ENCODE measurements at places on chromosomes 11 and 22. TPM values are rescaled to one million over a fixed set of nuclear protein-coding genes. Genes with fewer than 3 reads are reported as not detected.

RIN1 gene
- polyA plus RNA-seq: 1.6 TPM

PRRG4 gene
- polyA plus RNA-seq: 6.6 TPM

MISFA gene
- 18.2 TPM for polyA plus RNA-seq

PTPRCAP gene
- 2.6 TPM for polyA plus RNA-seq

PARVG gene
- 2.0 TPM for polyA plus RNA-seq

FAM227A gene
- polyA plus RNA-seq: 12.0 TPM

RGL4 gene
- 4.7 TPM for polyA plus RNA-seq

RANBP1 gene
- 190 TPM for polyA plus RNA-seq

ELMOD1 gene
- polyA plus RNA-seq: 0.12 TPM

TRIM51 gene
- not detected for polyA plus RNA-seq

OR51B6 gene
- polyA plus RNA-seq: not detected

TMEM121B gene
- 1.0 TPM for polyA plus RNA-seq

CCDC82 gene
- polyA plus RNA-seq: 69.9 TPM

DTX4 gene
- 45.9 TPM for polyA plus RNA-seq

CCDC73 gene
- 0.43 TPM for polyA plus RNA-seq

LARGE2 gene
- polyA plus RNA-seq: 23.3 TPM

OR51B2 gene
- polyA plus RNA-seq: not detected

KCNQ1OT1 gene
- 2.8 TPM for polyA plus RNA-seq

MS4A12 gene
- polyA plus RNA-seq: not detected

ATP5MG gene
- polyA plus RNA-seq: 383 TPM

KCNC1 gene
- polyA plus RNA-seq: 1.5 TPM

LIPT2 gene
- polyA plus RNA-seq: 12.3 TPM

FADD gene
- polyA plus RNA-seq: 13.8 TPM

LINC01488 gene
- polyA plus RNA-seq: not detected

SMTN gene
- 37.1 TPM for polyA plus RNA-seq

API5 gene
- polyA plus RNA-seq: 138 TPM

CYB5R2 gene
- 32.8 TPM for polyA plus RNA-seq

HTR3A gene
- not detected for polyA plus RNA-seq

RFPL2 gene
- 0.73 TPM for polyA plus RNA-seq

PNPLA5 gene
- 0.10 TPM for polyA plus RNA-seq

ABTB2 gene
- polyA plus RNA-seq: 7.7 TPM

FOSL1 gene
- not detected for polyA plus RNA-seq

FAM181B gene
- polyA plus RNA-seq: 2.3 TPM

C22orf42 gene
- not detected for polyA plus RNA-seq

DDX25 gene
- 8.5 TPM for polyA plus RNA-seq
